ENCODE measurements at places on chromosomes 4 and X.

DNA sequence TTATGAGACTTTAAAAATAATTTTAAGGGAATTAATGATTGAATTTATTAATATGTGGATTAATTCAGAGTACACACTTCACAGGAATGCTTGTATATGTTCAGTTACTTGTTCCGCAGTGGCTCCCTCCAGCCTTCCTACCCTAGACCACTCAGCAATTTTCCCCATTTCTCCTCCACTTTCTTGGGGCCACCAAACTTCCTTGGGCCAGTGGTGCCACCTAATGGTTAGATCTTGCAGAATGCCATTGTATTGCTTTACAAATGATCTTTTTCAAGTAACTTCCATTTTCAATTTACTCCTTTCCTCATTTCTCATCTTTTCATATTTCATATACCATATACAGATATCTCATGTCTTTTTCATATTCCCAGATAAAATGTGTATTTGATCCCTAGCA lies 3.6 kb upstream of the RNF175 start:
- DNase-seq: no peak

- DNase-seq: no peak
Measured at GRCh38 chrX:3143043-3143799, 102.0 kb downstream of the ARSF start.

DNA sequence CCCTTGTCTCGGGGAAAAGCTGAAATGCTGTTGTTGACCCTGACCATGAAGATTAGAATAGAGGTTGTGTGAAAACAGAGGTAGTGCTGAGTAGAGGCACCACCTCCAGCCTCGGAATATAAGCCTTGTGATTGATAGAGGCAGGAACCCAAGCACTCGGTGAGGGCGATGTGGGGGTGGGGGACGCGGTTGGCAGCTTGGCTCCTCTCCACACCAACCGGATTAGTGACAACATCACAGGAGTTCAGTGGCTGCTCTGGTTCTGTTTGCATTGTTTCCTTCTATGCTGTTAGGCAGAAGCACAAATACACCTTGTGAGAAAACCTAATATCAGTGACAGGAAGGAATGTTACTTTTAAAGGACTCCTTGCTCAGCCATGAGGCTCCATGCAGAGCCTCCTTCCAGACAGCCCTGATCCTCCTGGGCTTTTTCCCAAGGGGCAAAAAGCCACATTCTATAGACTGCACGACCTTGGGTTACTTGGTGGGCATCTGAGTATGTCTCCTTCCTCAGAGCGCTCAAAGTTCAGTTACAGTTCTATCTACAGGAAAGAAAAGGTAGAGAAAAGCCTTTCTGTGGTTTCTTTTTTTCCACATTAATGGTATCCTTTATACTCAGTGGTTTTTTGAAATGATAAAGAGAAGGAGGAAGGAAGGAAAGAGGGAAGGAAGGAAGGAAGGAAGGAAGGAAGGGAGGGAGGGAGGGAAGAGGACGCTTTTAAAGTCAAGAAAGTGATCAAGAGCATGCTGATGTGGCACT lies 150.4 kb upstream of the NOCT start:
- DNase-seq: no peak

- no peak for DNase-seq
Measured at GRCh38 chr4:174434455-174434854, 87.8 kb downstream of the HPGD start.

DNA sequence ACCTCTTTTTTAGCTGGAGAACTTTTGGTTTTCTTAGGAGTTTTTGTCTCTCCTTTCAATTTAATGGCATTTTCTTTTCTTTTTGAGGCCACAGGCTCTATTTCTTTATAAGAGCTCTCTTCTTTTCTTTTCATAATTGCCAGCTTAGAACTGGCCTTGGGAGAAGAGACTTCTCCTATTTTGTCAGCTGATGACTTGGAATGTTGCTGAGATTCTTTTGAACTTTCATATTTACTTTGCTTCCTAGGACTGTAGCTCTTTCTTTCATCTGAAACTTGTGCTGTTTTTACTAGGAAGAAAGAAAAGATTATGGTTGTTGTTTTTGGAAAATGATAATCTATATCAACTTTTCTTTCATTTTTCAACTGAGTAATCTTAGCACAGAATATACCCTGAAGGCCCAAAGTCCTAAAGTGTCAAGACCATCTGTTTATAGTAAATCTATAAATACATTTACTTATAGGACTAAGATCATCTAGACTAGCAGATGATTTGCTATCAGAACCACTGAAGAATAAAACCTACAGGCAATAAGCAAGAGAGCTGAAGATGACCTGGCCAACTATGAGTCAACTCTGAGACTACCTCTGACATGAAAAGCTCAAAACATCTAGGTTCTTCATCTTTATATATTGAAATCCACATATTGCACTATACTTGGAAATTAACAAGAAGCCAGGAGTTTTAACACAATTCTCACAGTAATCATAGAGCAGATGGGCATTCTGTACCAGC lies 45.6 kb downstream of the RFC1 start:
- no peak for DNase-seq

DNA sequence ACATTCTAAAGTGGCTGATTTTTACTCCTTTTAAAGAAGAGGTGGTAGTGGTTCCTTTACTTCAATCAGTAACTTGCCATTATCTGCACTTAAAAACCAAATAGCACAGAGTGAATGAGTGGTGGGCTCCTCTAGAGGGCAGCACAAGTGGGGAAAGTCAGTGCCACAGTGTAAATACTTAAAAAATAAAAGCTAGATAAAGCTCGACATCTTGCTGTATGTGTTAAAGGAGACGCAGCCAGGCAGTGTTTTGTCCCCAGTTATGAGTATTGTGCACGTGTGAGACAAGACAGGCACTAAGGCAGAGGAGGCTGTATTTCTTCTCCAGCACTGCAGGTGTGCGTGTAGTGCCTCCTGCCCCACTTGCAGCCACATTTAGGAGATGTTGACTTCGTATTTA lies 24.6 kb downstream of the NAP1L5 start:
- no peak for DNase-seq

DNA sequence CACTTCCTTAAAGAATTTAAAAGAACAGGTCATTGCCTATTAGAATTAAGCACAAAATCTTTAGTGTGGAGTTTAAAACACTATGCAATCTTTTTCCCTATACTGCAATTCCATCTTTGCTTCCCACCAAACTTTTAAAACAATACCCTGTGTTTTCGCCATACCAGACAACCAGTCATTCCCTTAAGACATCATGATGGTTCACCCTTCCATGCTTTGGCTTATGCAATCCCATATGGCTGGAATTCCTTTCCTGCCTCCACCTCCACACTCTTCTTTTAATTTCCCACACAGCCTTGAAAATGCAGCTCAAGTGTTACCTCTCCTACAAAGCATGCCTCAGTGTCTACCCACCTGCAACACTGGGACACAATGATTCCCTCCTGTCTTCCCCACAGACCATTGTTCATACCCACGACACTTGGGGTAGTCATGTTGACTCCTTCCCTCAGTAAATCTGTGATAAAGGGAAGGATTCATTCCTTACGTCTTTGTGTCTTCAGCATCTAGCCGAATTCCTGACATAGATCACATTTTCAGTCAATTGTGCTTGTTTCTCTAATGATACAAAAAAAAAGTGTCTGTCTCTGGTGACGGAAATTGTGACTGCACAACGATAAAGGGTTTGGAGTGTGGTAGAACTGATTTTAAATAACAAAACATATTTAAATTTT lies 166.3 kb downstream of the FNIP2 start:
- no peak for DNase-seq

GRCh38 chrX:24231131-24231540 lies 81.6 kb downstream of the ZFX start:
- no peak for DNase-seq

- no peak for DNase-seq
Measured at GRCh38 chr4:184790826-184791225, 34.9 kb downstream of the ACSL1 start.

DNA sequence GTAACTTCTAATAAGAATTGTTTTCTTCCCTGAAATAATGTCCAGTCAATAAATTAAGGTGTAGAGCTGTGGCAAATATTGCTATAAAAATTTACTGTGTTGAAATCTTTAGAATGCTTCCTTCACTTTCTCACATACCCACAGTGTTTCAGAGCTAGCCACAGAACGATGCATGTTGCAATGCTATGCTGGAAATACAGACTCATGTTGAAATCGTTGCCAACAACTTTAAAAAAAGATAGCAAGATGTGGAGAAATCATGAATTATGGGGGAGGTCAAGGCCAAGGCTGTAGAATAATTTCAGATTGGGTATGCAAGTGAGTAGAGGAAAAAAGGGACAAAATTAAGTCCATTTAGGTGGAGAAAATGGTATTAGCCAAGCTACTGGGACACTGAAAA lies 204.8 kb downstream of the VEGFC start:
- no peak for DNase-seq

DNA sequence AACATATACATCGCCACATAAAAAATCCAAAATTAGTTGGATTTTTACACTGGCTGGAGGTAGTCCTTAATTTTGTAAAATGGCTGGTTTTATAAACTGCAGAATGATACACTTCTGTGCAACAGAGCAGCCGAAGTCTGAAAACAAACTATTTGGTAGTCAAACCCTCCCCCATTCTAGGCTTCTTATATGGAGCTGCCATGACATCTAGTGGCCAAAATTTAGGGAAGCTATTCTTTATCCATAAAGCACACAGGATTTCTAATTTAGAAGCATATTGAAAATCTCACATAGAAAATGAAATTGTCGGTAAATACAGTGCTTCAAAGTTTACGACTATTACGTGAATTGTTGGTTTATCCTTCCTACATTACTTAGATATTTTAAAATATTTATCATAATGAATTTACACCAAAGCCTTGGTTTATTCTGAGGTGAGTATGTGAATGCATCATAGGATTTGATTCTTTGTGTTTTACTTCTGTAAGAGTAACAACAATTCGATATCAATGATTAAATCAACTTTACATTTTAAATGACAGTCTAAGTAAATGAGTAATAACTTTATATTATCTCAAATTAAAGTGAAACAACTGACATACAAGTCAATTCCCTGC lies 113.4 kb upstream of the FAM241A start:
- no peak for DNase-seq

GRCh38 chr4:34158878-34159277 lies 2085.4 kb downstream of the ARAP2 start:
- no peak for DNase-seq

- no peak for DNase-seq
Measured at GRCh38 chr4:101972791-101973190, 182.3 kb downstream of the BANK1 start.

DNA sequence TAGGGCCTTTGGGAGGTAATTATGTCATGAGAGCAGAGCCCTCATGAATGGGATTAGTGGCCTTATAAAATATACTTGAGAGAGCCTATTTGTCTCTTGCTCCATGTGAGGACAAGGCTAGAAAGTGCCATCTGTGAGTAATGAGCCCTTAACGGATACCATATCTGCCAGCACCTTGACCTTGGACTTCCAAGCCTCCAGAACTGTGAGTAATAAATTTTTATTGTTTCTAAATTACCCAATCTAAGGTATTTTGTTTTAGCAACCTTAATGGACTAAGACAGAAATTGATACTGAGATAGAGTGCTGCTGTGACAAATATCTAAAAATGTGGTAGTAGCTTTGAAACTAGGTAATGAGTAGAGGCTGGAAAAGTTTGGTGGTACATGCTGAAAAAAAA lies 285.0 kb upstream of the DIPK2B start:
- no peak for DNase-seq
